ENCODE measurements at places on chromosomes 1 and 21.

DNA sequence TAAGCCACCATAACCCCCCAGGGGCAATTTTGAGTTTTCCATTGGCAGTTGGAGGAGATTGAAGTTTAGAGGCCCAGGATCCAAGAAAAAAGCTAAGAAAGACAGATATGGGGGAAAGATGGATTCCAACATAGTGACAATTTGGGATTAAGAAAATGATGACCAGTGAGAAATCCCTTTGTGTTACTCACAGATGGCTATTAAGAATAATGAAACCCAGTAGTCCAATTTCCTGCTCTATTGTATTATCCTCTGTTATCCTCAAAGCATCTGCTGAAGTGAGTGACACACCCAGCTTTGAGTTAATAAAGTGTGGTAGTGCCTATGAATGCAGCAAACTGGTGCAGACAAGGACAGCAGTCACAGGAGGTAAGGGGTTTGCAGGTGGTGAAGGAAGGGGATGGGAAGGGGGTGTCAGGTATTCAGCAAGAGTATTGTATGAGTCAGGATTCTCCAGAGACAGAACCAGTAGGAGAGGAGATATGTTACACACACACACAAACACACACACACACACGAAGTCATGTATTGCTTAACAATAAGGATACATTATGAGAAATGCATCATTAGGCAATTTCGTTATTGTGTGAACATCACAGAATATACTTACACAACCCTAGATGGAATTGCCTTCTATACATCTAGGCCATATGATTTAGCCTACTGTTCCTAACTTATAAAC is 112.4 kb upstream of the VANGL1 start:
- no peak for DNase-seq

GRCh38 chr1:194225821-194226220 is 1039.4 kb upstream of the B3GALT2 start:
- DNase-seq = no peak

- DNase-seq = peak; percentile 42
Measured at GRCh38 chr1:163875200-163875926, 553.6 kb downstream of the NUF2 start.

GRCh38 chr1:30160999-30161689 is 562.2 kb downstream of the MATN1 start:
- DNase-seq = no peak

DNA sequence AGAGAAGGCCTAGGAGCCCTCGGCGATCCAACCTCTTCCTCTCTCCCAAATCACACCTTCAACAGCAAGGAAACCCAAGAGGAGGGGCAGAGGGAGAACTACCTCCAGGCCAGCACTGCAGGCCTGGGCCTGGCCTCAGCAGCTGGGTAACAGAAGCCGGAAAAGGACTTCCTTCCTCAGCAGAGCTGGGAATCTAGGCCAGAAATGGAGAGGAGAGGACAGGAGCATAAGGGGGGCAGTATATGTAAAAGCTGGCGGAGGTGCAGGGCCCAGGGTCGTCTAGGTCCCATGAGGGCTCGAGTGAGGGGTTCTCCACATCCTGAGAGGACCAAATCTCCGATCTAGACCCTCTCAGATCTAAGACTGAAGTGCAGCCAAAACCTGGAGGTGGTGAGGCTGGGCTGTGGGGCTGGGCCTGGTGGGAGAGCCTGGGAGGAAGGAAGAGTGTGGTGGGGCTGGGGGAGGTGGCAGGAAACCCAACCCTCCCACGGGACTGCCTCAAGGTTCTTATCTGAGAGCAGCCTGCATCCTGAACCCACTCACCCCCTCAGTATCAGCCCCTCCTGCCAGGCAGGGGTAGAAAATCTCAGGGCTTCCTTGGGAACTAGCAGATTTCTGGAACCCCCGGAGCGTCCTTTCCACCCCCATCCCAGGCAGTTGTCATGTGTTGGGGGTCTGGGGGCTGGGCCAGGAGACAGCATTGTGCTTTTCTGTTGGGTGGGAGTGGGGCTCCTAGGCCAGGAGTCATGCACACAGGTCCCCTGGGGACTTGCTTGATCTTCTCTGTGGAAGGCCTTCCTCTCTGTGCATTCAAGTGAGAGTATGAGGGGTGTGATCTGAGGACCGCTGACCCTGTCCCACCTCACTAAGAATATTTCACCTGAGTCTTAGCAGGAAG is 33.0 kb downstream of the PIK3C2B start:
- DNase-seq = no peak

DNA sequence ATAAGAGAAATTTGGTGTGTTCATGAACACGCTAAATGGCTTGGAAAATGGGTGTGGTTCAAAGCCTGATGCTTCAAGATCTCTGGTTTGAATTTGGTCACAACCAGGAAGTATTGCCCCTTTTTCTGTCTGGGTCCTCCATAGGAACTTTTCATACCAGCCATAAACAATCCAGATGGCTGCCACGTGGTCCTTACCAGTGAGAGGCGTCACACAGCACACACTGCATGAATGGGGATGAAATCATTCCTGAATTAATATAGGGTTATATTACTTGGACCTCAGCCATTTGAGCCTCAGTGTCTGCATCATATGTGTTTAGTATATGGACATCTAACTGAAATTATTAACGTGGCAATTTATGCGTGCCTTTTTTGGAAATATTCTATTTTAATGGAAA is 64.0 kb downstream of the PRRX1 start:
- DNase-seq = no peak

DNA sequence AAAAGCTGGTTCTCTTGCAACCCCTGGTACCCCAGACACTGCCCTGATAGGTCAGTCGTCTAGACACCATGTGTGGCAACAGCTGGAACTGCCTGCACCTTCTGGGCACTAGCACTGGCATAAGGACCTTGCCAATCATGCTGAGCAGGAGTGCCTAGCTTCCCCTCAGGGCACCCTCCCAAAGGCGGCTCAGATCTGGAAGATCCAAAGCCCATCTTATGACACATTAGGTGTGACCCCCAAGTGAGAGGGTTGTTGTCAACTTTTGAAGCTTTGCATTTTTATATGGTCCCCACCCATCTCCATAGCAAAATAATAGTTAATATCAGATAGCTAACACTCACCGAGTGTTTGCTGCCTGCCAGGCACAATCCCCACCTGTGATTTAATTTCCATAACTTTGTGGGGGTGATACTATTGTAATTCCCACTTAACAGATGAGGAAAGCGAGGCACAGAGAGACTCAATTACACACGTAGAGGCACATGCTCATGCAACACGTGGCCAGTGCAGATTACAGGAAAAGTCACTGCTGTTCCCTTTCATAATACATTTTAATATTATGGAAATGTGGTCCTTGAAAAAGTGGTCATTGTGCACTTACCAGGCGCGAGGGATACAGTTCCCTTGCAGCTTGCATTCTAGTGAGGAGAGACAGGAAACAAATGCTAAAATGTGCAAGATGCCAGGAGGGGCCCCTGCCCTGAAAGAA is 25.8 kb downstream of the EXOC8 start:
- DNase-seq = no peak

GRCh38 chr1:78072216-78072615 is 26.4 kb downstream of the GIPC2 start:
- DNase-seq = no peak

DNA sequence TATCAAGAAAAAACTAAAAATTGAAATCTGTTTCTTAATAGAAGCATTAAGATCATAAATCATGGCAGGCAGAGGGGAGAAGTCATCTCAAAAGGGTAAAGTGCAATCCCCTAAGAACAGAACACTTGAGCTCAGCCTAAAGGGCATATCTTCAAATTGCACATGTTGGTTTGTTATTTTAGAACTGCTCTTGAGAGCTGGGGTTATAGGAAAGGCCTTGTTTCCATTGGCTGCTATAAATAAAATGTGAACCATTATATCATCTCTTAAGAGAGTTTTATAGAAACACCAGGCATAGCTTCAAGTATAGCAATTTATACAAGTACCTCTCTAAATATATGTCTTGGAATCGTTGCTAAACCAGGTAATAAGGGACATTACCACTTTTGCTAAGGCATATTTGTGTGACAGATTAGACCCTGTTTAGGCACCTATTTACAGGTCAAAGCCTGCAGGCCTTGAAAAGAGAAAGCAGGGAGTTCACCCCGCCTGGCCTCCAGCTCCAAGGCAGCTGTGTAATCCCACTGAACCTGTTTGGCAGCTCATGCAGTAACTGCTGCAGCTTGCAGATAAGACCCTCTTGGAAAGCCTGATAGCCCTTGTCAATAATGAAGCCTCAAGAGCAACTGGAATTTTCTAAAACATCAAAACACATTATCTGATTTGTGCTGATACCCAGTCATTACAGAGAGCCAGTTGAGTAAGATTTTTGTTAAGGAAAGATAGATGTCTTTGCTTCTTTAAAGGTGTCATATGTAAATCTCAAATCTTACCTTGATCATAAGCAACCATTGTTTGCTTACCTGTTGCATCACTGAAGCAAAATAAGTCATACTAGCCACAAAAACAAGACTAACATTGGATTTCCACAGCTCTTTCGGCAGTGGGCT is 24.2 kb upstream of the SYDE2 start:
- DNase-seq = no peak
